ENCODE measurements at places on chromosomes 1 and 21.

DNA sequence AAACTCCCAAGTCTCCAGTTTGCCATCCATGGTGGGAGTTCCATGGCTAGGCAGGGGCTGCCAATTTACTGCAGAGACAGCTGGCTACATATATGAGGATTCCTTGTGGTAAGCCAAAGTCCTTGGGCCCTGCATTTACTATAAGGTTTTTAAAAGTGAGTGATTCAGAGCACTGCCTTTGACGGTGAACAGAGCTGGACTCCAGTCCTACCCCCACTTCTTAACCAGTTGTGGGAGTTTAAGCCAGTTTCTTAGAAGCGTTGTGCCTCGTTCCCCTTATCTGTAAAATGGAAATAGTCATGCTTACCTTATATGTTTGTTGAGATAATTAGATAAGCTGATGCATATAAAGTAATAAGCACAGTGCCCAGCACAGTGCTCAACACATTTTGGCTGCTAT lies 64.6 kb downstream of the LRIG2 start:
- DNase-seq = no peak

DNA sequence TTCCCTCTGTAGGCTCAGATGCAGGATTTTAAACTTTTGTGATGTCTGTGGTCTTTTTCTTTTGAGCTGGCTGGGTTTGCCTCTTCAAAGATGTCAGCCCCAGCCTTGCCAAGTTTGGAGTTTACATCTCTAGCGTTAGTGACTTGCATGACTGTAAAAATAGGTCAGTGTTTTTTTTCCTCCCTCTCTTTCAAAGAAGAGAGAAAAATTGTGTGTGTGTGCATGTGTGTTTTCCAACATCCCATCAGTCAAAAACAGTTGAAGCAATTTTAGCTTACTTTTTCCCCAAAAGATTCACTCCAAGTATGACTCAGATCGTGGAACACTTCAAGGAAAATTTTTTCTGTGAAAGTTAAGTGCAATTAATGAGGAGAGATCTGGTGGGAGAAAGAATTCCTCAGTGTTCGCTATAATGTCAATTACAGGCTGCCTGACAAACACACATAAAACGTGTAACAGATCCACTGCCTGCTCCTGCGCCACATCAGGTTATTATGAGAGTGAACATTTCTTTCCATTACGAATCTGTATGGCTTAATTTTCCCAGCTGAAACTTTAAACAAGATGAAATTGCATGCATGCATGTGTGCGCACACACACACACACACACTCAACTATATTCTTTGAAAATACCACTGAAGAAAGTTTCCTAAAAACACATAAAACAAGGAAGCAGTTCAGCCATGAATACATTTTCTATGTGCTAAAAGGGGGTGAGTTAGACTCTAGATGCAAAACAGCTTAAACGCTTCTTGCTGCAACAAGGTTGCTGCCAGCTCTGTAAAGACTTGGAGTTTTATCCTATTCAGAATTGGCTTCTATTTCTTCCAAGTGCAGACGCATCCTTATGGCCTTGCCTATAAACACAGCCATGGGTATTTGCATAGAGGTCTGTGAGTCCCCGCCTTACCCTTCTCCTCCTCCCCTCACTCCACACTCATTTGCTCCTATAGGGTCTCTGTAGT lies 55.5 kb downstream of the TLR5 start:
- DNase-seq = no peak

DNA sequence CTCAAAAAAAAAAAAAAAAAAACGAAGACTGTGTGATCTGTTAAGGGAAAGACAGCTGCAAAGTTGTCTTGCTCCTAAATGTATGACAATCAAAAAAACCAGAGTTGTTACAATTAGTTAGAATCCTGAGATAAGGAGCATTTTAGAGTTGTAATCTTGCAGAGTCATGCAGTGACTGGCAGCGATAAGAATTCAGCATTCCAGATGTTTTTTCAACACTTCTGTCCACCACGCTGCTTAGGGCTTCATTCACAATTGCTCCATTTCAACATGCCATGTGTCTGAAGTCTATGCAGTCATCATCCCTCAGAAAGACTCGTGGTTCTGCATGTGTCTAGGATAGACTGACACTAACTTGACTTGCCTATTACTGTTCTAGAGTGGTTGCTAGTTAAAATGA lies 102.4 kb upstream of the BACE2 start:
- no peak for DNase-seq

DNA sequence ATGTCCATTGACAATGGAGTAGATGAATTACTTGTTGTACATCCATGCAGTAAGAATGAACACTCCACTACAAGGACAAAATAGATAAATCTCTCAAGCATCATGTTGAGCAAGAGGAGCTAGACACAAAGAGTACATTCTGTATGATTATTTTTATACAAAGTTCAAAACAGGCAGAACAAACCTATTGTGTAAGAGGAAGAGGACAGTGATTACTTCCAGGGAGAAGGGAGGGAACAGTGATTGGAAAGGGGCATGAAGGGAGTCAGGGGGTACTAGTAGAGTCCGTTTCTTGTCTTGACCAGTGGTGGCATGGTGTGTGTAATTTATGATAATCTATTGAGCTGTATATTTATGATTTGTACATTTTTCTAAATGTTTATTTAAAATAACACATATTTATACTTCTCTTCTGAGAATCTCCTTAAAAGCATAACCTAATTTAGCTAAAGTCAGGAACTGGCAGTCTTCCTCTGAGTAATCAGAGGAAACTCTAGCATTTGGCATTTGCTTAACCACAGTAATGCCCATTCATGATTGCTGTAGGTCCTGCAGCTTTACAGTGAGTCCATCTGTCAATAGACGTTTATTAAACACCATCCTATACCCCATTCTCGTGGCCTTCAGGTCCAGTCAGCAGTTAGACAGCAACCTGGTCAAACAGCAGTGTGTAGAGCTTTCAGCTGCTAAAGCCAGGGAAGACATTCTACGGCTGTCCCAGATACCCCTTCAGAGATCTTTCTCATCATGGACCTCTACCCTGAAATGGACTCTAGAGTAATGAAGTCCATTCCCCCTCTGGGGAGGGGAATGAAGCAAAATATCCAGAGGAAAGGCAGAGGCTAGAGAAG lies 114.1 kb upstream of the GALNT2 start:
- no peak for DNase-seq

All from SW 1271 (cell line).